Keratinocyte (primary cell): ENCODE measurements at places on chromosomes 1 and 21.

GRCh38 chr1:227893300-227893948, 54.3 kb downstream of the WNT9A start:
- no peak overlapping the region for H3K4me3 ChIP-seq
- peaks cover 3% of the 10 kb centered on the region for H3K4me1 ChIP-seq
- H3K36me3 ChIP-seq: no peaks in the 10 kb centered on the region
- peaks cover 3% of the 10 kb centered on the region for H3K27me3 ChIP-seq
- DNase-seq: no peak

DNA sequence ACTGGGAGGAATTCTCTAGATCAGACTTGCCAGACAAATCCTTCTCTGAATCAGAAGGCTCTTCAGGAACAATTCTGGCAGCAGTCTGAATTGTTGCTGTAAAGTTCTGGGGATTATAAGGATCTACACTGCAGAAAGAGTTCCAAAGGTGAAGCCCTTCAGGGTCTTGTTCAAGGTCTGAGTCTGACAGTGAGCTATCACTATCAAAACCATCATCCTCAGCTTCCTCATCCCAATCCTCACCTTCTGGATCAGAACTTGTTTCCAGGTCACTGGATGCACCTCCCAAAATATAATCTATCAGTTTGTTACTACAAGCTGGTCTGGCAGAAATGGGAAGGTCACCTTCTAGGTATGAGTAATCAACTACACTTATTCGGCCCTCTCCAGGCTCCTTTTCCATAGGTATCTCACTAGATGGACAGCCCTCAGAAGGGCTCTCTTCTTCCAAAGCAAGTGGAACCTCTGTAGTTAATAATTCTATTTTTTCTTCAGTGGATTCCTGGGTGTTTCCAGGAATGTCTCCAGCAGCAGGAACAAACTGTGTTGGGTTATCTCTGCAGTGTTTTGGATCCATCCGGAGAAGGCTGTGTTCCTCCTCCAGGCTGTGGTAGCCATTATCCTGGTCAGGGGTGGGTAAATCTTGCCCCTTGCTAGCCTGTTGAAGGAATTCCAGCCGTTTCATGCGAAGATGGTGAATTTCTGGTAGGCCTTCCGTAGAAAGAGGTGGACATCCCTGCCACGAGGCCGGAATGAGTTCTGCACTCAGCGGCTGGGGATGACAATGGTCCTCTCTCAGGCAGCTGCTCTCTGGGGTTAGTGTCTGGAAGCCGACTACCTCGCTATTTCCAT, 1.6 kb downstream of the PPP1R15B start:
- peaks cover 11% of the 10 kb centered on the region for H3K4me1 ChIP-seq
- H3K36me3 ChIP-seq: peaks cover 4% of the 10 kb centered on the region
- peak overlapping the region; percentile 89 for H3K4me3 ChIP-seq
- H3K27ac ChIP-seq: peak overlapping the region; percentile 98
- no peaks in the 10 kb centered on the region for H3K27me3 ChIP-seq
- DNase-seq: no peak

DNA sequence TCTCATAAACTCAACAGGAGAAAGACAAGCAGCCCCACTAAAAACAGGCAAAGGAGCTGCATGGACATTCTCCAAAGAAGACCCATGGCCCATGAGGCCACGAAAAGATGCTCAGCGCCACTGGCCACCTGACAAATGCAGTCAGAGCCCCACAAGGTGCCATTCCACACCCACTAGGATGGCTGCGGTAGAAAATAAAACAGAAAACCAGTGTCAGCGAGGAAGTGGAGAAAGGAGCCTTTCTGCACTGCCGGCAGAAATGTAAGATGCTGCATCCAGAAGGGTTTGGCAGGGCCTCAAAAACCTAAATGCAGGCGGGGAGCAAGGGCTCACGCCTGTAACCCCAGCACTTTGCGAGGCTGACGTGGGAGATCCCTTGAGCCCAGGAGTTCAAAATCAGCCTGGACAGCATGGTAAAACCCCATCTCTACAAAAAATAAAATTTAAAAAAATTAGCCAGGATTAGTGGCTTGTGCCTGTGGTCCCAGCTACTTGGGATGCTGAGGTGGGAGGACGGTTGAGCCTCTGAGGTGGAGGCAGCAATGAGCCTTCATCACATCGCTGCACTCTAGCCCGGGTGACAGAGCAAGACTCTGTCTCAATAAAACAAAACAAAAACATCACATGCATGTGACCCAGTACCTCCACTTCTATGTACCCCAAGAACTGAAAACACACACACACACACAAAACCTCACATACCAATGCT, 4.2 kb downstream of the WNT9A start:
- no peak for DNase-seq
- no peak overlapping the region for H3K4me3 ChIP-seq
- H3K36me3 ChIP-seq: no peaks in the 10 kb centered on the region
- H3K4me1 ChIP-seq: peaks cover 18% of the 10 kb centered on the region

GRCh38 chr1:47527653-47528272, 89.9 kb downstream of the FOXD2 start:
- peaks cover 13% of the 10 kb centered on the region for H3K27me3 ChIP-seq
- H3K27ac ChIP-seq: no peak overlapping the region
- no peaks in the 10 kb centered on the region for H3K4me1 ChIP-seq
- no peaks in the 10 kb centered on the region for H3K36me3 ChIP-seq
- H3K4me3 ChIP-seq: no peak overlapping the region
- peak; percentile 30 for DNase-seq

DNA sequence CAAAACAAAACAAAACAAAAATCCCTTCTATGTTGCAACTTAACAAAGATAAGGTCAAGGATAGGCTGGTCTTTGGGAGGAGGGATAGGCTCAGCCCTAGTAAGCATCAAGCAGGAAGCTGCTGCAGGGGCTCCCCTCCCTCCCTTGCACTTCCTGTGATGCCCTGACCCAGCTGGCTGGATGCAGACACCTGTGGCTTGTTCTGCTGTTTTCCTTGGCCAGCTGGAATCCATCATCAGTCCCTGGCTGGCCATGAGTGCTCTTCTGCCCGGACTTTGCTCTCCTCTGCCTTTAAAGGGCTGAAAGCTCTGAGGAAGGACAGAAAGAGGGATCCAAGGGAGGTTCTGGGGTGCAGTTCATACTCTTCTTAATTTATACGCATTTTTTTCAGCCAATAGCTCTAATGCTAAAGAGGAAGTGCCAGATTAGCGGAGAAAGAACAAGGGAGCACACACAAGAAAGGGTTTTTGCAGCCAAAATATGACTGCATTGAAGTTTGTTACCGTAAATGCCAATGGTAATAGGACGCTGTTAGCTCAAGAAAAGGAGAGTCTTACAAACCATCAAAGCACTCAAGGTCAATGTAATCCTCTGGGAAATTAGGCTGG, 19.9 kb upstream of the UBE2U start:
- no peak overlapping the region for H3K27ac ChIP-seq
- peaks cover 6% of the 10 kb centered on the region for H3K4me1 ChIP-seq
- H3K4me3 ChIP-seq: no peak overlapping the region
- no peaks in the 10 kb centered on the region for H3K27me3 ChIP-seq
- no peaks in the 10 kb centered on the region for H3K36me3 ChIP-seq

DNA sequence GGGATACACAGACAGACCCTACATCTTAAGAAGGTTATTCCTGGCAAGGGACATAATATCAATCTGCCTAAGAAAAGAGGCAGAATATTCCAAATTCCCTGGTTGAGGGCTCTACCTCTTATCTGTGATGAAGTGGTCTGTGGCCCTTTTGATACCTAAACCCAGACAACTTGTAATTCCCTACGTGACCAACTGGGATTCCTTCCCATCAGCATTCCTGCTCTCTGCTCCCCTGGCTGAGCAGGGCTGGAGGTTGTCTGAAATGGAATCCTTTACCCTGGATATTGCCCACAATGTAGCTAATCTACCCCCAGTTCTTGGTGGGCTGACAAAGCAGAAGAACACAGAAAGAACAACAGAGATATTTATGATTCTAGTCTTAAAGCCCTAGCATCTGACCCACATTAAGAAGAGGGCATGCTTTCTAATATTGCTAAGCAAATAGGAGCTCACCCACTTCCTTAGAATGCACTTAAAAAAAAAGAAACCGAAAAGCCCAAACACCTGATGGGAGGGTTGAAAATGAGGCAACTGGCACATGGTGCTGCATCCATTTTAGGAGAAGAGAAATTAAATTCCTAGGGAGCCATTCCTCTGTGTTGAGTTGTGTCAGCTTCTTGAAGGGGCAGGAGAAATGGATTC, 36.8 kb downstream of the GADD45A start:
- no peak for DNase-seq
- peaks cover 69% of the 10 kb centered on the region for H3K4me1 ChIP-seq
- H3K36me3 ChIP-seq: no peaks in the 10 kb centered on the region
- H3K27ac ChIP-seq: no peak overlapping the region

DNA sequence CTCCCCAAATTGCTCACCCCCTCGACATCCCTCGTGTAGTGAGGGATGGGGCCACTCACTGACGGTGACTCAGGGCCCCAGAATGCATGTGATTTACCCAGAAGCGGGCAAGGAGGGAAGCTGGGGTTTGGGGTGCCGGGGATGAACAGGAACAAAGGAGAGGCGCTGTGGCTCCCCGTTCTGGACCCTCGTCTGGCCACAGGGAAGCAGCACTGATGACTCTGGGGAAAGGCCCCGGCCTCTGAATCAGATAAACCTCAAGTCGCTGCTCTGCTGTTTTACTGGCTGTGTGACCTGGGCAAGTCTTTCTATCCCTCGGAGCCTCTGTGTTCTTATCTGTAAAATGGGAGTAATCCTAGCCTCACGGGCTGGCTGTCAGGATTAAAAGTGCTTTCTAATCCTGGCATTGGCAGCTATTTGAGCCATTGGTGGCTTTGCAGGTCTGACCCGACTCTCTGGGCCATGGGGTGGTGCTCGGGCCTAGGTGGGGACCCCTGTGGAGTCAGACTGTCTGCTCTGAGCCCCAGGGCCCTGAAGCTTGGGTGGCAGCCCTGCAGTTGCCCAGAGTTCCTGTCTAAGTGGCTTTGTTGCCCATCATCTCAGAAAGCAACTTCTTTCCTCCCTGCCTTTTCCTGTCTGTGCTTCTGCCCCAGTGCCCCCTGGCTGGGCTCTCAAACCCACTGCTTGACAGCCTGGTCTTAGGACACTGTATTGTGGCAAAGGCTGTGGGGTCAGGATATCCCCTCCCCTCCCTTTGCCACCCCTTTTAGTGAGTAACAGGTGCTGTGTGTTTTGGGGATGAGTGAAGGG, 5.5 kb downstream of the TNFRSF1B start:
- H3K27ac ChIP-seq: no peak overlapping the region
- H3K27me3 ChIP-seq: peaks cover 23% of the 10 kb centered on the region
- no peaks in the 10 kb centered on the region for H3K36me3 ChIP-seq
- H3K4me3 ChIP-seq: no peak overlapping the region
- no peak for DNase-seq

- no peak overlapping the region for H3K27ac ChIP-seq
- DNase-seq: no peak
- H3K4me1 ChIP-seq: no peaks in the 10 kb centered on the region
- no peak overlapping the region for H3K4me3 ChIP-seq
- no peaks in the 10 kb centered on the region for H3K36me3 ChIP-seq
- no peaks in the 10 kb centered on the region for H3K27me3 ChIP-seq
These were observed 22.9 kb upstream of the RALGPS2 start for GRCh38 chr1:178702146-178702545.

GRCh38 chr1:24440436-24440835, 24.8 kb downstream of the NIPAL3 start:
- DNase-seq: no peak
- H3K27ac ChIP-seq: no peak overlapping the region
- peaks cover 24% of the 10 kb centered on the region for H3K36me3 ChIP-seq
- no peaks in the 10 kb centered on the region for H3K27me3 ChIP-seq
- peaks cover 10% of the 10 kb centered on the region for H3K4me1 ChIP-seq
- no peak overlapping the region for H3K4me3 ChIP-seq

DNA sequence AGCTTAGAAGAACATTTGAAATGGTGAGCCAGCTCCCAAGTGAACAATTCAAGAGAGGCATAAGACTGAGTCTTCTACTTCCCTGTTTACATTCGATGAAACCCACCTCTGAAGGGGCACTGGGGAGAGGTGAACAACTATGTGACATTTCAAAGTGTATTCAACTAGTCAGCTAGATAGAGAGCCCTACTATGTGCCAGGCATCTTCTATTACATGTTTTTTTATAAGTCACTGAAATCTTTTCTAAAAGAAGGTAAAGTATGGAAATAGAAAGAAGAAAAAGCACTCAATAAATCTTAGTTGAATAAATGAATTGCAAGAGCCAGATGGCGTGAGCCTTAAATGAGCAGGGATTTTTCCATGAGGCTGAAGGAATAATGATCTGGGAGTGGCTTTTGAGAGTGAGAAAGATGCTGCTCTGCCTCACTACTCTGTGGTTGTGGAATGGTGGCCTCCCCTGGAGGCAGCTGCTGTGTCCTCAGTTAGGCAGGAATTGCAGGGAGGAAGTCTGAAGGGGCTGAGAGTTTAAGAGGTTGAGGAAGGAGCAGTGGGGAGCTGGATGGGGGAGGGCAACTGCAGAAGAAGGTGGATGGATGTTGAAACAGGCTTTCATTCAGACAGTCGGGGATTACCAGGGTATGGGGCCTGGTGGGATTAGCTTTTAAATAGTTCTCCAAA, 10.4 kb upstream of the PTPRF start:
- H3K36me3 ChIP-seq: no peaks in the 10 kb centered on the region
- no peaks in the 10 kb centered on the region for H3K27me3 ChIP-seq
- no peak overlapping the region for H3K4me3 ChIP-seq
- no peak for DNase-seq
- H3K4me1 ChIP-seq: peaks cover 13% of the 10 kb centered on the region

DNA sequence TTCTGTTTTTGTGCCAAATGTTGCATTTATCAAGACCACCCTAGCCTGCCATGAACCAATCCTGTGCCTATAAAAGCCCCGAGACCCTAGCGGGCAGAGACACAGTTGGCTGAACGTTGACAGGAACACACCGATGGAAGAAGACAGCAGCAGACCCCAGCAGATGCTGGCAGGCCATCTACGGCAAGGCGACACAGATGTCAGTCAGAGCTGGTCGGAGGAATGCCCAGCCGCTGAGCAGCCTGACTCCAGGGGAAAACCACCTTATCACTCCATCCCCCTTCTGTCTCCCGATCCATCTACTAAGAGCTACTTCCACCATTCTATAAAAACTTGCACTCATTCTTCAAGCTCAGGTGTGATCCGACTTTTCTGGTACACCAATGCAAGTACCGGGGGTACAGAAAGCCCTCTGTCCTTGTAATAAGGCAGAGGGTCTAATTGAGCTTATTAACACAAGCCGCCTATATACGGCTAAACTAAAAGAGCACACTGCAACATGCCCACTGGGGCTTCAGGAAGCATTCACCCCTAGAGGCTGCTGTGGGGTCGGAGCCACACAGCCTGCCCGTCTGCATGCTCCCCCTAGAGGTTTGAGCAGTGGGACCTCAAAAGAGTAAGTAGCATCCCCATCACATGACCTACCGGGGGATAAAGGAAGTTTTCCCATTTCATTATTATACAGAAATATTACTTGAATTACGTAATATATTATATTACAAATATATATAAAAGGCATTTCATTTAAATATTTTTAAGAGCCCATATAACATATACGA, 1156.3 kb upstream of the B3GALT2 start:
- H3K36me3 ChIP-seq: no peaks in the 10 kb centered on the region
- no peak overlapping the region for H3K4me3 ChIP-seq
- no peak for DNase-seq
- peaks cover 2% of the 10 kb centered on the region for H3K4me1 ChIP-seq
- no peaks in the 10 kb centered on the region for H3K27me3 ChIP-seq
- no peak overlapping the region for H3K27ac ChIP-seq

- no peak overlapping the region for H3K4me3 ChIP-seq
- DNase-seq: no peak
- H3K27me3 ChIP-seq: no peaks in the 10 kb centered on the region
- H3K4me1 ChIP-seq: peaks cover 14% of the 10 kb centered on the region
These were observed 18.7 kb downstream of the FOXJ3 start for GRCh38 chr1:42316292-42316691.

GRCh38 chr1:197024460-197024859, 42.6 kb downstream of the F13B start:
- no peak for DNase-seq
- H3K27me3 ChIP-seq: no peaks in the 10 kb centered on the region
- H3K4me1 ChIP-seq: no peaks in the 10 kb centered on the region
- no peak overlapping the region for H3K27ac ChIP-seq
